ENCODE measurements at places on chromosomes 5 and 9.

- DNase-seq, result no peak
Measured at GRCh38 chr9:99385814-99386279, 163.8 kb downstream of the SEC61B start.

DNA sequence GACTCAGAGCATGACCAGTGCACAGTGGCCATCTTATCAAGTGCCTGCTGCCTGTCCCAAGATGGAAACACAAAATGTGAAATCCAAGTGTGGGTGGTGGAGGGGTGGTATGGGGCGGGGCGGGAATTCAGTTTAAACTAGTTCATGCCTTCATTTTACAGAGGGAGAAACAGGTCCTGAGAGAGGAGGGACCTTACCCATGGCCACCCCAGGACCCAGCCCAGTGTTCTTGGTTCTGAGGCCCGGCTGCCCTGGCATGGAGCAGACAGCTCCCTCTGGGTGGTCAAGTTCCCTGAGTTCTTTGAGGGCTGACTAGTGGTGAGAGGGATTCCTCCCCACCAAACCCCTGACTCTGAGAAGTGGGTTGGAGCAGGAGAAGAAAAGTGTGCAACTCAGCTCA is 20.8 kb downstream of the KCNIP1 start:
- DNase-seq, result no peak

GRCh38 chr5:32842813-32843530 is 131.9 kb downstream of the NPR3 start:
- DNase-seq, result no peak

- no peak for DNase-seq
Measured at GRCh38 chr5:68533051-68533450, 317.5 kb downstream of the PIK3R1 start.
